Muscle of arm (tissue), 14 donors: ENCODE measurements at places on chromosomes 5 and 9.

GRCh38 chr5:93722588-93722987 lies 18.8 kb downstream of the POU5F2 start:
- no peak for DNase-seq

- no peak for DNase-seq
These were observed 60.4 kb upstream of the GPBP1 start for GRCh38 chr5:57113481-57113880.

DNA sequence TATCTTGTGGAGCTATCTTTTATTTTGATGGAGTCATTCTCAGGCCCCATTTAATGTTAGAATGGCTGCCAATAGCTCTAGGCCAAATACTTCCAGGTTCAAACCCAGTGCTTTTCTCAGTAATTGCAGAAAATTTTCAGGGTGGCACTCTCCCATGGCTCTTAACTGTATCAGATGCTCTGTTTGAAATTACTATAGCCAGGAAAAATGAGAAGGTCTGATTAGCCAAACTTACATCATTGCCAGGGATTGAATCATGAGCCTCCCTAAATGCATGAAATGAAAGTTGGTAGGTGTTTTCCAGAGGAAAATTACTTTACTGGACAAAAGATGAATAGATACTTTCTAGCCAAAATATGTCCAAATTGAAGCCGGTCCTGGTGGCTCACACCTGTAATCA lies 404.8 kb downstream of the MAT2B start:
- DNase-seq = no peak

DNA sequence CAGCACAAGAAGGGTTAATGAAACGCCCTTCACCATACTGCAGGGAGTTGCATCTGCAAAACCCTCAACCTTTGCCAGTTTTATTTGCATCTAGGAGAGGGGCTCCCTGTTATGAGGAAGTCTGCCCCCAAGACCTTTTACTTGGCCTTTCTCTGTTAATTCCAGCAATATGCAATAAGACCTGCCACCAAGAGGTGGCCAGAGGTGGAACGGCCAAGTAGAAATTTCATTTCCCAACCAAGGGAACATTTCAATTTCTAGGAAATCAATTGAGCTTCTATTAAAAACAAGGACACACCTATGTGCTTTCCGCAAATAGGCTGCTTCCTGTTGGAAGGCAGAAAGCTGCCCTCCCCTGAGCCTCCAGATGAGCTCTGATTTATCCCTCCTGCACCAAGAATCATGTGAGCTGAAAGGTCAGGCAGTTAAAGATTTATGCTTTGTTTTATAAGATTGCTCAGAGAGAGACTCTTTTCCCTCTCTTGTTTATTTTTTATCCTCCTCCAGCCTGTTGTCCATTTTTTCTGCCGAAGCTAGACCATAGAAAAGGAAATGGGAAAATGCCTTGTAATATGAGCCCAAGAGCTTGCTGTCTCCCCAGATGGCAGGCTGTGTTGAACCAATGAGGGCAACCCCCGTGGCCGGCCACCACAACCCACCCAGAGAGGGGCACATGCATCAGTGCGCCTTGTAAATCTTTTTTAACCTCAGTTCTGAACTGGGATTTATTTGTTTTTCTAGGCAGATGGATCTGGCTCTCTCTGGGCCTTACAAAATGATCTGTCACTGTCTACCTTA lies 572.8 kb downstream of the TLE1 start:
- no peak for DNase-seq

GRCh38 chr5:159061834-159062474 lies 37.8 kb downstream of the EBF1 start:
- DNase-seq = no peak

DNA sequence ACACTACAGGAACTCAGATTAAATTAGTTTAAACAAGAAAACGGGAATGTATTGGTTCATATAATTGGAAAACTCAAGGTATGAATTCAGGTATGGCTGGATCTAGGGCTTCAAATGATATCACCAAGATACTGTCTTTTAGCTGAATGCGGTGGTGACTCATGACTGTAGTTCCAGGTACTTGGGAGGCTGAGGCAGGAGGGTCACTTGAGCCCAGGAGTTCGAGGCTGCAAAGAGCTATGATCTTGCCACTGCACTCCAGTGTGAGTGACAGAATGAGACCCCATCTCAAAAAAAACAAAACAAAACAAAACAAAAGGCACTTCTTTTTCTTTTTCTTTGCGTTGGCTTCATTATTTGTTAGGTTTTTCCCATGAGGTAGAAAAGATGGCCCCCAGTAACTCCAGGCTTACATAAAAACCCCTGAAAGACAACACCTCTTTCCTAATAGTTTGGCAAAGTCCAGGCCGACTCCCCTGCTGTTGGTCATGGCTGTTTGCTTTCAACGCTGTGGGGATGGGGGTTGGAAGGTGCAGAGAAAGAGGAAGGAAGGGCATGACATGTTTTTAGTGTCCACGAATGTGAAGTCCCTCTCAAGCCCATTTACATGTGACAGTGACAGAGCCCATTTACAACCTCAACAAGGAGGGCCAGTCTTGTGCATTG lies 39.8 kb upstream of the CRB2 start:
- no peak for DNase-seq

GRCh38 chr5:147887026-147887627 lies 8.6 kb downstream of the SCGB3A2 start:
- no peak for DNase-seq

- DNase-seq = no peak
These were observed 589.4 kb upstream of the WWC1 start for GRCh38 chr5:167702014-167702413.
